Tibial nerve (tissue), 4 donors: ENCODE measurements at places on chromosomes 6 and 20. TPM values are rescaled to one million over a fixed set of nuclear protein-coding genes. Genes with fewer than 3 reads are reported as not detected.

RBL1 gene
- 8.0 TPM for total RNA-seq

NT5DC1 gene
- 4.2 TPM for total RNA-seq

MTFR2 gene
- not detected for total RNA-seq

SIRPB1 gene
- total RNA-seq = 5.1 TPM

SAPCD1 gene
- total RNA-seq = 1.5 TPM

OOEP gene
- total RNA-seq = not detected

GRCh38 chr20:33640287-33640686 is 21.8 kb upstream of the C20orf144 start:
- H3K27ac ChIP-seq = no peak overlapping the region
- no peaks in the 10 kb centered on the region for H3K27me3 ChIP-seq
- H3K36me3 ChIP-seq = peaks cover 4% of the 10 kb centered on the region

DNA sequence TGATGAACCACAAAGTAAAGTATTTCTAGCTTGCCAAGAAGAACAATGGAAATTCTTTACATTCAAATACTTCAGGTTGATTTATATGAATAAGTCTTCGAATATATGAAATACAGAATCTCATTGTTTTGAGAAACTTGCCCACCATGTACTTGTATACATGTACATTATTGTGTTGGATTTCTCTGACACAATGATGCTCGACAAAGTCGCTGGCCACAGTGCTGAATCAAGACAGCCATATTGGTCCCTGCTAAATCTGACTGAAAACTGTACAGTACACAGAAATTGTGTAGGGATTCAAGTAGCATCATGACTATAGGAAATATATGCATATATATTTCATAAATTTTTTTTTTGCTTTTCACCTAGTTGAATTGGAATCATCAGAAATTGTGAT is 13.1 kb upstream of the LIN28B start:
- H3K27ac ChIP-seq = no peak overlapping the region
- H3K36me3 ChIP-seq = no peaks in the 10 kb centered on the region
- peaks cover 85% of the 10 kb centered on the region for H3K27me3 ChIP-seq
- DNase-seq = no peak
- H3K4me3 ChIP-seq = no peak overlapping the region
- no peaks in the 10 kb centered on the region for H3K4me1 ChIP-seq

DNA sequence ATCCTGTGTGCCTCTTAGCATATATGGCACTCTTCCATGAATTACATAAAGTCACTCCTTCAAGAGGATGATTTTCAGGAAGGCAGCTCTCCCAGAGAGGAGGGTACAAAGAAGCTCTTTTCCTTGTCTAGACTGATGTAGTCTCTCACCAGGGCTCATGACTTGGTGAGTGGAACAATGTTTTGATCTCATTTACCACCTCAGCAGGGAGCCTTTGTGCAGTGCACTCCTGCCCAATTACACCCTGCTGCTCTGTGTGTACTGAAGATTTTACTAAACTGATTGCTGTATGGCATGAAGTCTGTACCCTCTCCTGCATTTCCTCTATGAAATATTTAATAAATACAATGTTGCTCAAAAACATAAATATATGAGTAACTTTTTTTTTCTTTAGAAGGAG is 598.3 kb upstream of the HS3ST5 start:
- DNase-seq = no peak
- H3K4me3 ChIP-seq = no peak overlapping the region
- no peaks in the 10 kb centered on the region for H3K27me3 ChIP-seq

GRCh38 chr6:101241442-101241841 is 152.1 kb upstream of the GRIK2 start:
- no peak for DNase-seq
- H3K4me3 ChIP-seq = no peak overlapping the region
- no peak overlapping the region for H3K27ac ChIP-seq
- no peaks in the 10 kb centered on the region for H3K27me3 ChIP-seq
- no peaks in the 10 kb centered on the region for H3K36me3 ChIP-seq
- no peaks in the 10 kb centered on the region for H3K4me1 ChIP-seq

DNA sequence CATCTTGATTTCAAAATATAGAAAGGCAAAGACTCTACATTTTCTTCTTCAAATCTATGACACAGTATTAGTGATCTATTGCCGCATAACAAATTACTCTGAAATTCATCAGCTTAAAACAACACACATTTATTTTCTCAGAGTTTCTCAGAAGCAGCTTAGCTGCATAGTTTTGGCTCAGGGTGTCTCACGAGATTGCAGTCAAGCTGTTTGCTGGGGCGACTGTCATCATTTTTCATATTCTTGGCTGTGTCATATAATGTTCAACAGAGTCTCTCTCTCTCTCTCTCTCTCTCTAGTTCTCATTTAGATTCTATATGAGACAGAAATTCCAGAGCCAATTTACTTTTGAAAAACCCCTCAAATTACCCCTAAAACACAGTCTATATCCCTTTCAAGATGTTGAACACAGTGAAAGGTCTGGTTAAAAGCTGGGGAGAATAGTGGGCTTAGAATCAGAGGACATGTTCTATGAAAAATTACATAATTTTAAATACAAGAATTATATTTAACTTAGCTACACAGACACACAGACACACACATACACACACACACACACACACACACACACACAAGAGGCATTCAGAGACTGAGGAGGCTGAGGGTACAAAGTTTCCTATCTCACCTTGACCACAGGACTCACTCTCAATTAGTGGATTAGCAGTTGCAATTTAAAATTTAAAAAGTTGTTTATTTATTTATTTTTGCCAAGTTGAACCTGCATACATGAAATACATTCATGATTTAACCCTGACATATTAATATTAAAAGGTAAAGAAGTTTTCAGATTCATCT is 86.7 kb downstream of the MKKS start:
- H3K27me3 ChIP-seq = no peaks in the 10 kb centered on the region
- H3K4me3 ChIP-seq = no peak overlapping the region
- no peak for DNase-seq
- no peaks in the 10 kb centered on the region for H3K36me3 ChIP-seq

DNA sequence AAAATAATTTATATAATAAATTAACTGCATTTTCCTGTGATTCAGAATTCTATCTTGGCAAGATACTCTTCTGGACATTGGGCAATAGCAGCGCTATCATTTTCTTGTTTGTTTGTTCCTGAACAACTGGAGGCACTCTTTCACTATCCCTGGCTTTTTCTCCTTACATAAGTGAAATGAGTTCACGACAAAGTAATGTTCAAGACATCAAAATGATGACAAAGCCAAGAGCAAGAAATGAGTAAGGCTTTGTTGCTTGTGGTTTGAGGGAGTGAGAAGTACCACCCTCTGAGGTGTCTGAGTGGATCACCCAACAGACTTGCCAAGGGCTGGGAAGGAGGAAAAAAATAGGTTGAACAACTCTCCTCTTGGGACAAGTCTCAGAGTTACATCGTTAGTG is 466.6 kb upstream of the JAG1 start:
- DNase-seq = no peak
- H3K27me3 ChIP-seq = no peaks in the 10 kb centered on the region
- no peak overlapping the region for H3K4me3 ChIP-seq
- no peak overlapping the region for H3K27ac ChIP-seq
